Caco-2 (cell line): ENCODE measurements at places on chromosomes 1 and 21.

DNA sequence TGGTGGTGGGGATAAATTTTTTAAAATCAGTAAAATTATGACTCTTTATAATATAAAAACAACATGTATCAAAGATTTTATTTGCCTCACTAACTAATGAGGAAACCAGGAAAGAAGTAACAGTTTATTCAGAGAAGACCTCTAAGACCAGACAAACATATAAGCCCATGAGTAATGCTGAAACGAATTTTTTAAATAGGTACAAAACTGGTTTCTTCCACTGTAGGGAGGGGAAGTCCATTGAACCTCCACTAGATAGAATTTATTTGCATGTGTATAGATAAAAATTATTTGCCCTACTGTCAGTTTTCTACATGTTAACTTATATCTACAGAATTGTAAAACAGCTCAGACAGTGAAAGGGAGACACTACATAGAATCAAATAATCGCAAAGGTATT, 86.8 kb downstream of the ZC3H11B start:
- DNase-seq: no peak

DNA sequence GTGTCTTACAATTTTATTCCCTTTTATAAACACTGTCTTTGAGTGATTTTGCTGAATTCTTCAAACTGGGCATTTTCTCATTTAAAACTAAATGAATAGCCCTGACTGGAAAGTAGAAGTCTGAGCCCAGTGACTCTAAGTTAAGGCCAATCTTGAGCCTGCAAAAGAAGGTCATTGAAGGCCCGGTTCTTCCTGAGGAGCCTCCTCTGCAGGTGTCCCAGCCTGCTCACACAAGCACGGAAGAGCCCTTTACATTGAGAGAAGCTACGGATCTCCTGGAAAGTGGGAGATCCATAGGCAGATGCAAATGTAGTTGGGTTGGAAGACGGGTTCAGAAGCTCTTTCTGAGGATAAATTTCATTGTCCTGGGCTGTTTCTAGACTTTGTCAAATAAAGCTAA, 3.9 kb downstream of the ZNF678 start:
- no peak for DNase-seq

DNA sequence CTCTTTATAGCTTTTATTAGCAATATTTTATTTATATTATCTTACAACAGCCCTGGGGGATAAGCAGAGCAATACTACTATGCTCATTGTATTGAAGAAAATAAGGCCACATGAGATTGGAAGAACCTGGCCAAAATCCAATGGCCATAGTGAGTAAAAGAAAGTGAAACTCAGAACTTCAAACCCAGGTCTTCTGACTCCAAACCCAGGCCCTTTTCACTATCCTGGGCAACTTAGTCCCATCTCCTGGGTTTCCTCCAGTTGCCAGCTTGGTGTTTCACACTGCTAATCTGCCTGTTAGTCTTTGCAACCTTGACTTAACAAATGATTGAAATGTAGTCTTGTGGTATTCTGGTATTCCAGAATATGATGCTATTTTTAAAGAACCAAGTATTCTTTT, 22.4 kb upstream of the EXO1 start:
- no peak for DNase-seq

DNA sequence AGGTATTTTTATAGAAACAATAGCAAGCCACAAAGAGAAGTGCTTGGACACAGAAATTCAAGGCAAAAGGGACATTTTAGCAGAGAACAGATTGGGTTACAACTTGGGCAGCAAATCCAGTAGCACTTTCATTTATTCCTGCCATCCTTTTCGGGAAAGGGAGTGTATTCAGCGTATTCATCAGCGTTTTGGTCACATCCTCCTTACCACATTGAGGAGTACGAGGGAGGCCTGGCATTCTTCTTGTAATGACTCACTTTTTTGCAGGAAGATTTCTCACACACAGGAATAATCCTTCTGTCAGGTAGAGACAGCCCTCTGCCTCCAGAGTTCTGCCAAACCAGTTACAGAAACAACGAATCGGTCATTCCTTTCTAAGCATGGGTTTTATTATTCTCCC, 18.1 kb upstream of the FAM78B start:
- no peak for DNase-seq

DNA sequence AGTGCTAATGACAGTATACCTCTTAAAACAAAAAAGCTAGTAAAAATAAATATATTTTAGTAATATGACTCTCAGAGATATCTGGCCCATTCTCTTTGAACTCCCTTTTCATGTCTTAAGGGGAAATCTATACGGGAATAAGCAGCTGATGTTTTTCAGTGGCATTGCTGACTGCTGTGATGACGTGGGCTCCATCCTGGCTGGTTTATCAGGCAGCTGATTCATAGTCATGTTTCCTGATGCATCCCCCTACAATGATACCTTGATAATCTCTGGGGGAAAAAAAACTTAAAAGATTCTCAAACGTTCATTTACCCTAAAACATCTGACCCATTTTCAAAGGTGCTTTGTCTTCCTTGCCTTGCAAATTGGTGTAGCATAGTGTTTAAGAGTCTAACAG, 53.8 kb downstream of the ABCA4 start:
- DNase-seq: no peak

DNA sequence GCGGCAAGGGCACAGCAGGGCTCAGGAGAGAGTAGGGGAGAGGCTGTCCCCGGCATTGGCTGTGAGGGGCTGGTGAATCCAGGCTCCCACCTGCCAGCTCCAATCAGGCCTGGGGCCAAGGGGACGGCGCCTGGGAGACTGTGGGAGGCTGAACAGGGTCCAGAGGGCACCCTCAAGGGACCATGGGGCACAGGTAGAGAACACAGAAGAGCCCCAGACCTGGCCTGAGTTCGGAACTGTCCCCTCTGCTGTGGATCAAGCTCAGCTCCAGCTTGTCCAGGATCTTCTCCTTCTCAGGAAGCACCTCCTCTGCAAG, 67.0 kb downstream of the KCNAB2 start:
- DNase-seq: no peak

DNA sequence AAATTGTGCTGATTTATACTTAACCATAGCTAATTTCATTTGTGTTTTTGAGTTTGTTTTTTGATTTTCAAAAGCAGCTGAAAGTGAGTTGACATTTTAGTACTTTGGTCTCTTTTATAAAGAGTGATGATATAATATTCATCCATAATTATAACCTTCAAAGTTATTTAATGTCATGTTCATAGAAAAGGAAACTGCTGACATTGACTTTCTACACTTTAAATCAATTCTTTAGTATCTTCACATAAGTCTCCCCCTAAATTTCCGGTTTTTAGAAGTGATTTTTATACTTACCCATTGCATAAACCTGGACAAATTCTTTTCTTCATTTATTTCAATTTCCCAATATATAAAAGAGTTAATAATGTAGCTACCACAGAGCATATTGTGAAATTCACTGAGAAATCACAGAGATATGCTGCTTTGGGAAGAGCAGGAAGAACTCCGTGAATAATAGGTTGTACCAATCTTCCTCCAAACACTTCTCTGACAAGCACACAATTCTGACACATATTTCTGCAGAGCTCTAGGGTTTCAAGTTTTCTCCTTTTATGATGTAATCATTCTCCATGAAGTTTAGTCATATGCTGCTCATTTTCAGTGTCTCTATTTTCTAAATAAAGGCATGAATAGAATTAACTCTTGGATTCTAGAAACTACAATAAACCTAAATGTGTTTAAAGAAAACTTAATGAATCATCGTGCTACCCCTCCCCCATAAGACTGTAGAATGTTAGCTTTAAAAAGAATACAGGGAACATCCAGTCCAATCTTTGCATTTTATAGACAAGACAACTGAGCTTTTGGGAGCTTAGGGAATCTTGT, 25.6 kb upstream of the CDC42BPA start:
- no peak for DNase-seq

DNA sequence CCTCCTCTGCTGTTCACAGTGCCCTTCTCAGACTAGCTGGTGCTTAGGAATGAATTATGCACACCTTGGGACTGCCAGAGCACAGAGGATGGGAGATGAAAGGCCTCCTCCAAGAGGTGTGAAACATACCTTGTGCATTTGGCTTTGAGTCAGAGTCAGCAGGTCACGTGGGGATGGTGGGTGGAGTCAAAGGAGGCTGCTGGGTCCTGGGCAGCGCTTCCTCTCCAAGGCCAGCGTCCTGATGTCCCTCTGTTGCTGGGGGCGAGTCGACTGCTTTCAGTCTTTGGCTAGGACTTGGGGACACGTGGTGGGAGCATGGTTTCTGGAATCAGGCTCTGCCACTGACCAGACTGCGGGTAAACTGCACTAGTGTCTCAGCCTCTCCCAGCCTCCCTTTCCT, 91.2 kb downstream of the AJAP1 start:
- DNase-seq: no peak

DNA sequence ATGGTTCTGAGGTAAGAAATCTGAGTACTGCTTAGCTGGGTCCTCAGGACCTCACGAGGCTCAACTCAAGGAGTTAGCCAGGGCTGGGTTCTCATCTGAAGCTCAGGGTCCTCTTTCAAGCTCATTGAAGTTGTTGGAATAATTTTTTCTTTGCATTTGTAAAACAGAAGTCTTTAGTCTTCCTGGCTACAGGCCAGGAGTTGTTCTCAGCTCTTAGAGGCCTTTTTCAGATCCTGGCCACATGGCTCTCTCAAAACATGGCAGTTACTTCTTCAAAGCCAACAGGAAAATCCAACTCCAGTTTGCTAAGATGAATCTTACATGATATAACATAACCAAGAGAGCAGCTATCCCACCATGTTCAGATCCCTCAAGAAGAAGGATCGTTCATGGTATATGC, 92.3 kb upstream of the CHODL start:
- no peak for DNase-seq

- no peak for DNase-seq
Observed at GRCh38 chr1:215267495-215267894, 185.0 kb downstream of the KCNK2 start.

- DNase-seq: no peak
Observed at GRCh38 chr1:95139039-95139438, 21.9 kb downstream of the TLCD4 start.

- DNase-seq: no peak
Observed at GRCh38 chr1:203378556-203379245, 27.8 kb upstream of the FMOD start.
